ENCODE measurements at places on chromosomes 5 and 9. TPM values are rescaled to one million over a fixed set of nuclear protein-coding genes. Genes with fewer than 3 reads are reported as not detected.
A peak's percentile ranks its signal among the peaks of the same experiment; 100 is the strongest.

PCDHGB4 gene
- total RNA-seq = 3.6 TPM

DNA sequence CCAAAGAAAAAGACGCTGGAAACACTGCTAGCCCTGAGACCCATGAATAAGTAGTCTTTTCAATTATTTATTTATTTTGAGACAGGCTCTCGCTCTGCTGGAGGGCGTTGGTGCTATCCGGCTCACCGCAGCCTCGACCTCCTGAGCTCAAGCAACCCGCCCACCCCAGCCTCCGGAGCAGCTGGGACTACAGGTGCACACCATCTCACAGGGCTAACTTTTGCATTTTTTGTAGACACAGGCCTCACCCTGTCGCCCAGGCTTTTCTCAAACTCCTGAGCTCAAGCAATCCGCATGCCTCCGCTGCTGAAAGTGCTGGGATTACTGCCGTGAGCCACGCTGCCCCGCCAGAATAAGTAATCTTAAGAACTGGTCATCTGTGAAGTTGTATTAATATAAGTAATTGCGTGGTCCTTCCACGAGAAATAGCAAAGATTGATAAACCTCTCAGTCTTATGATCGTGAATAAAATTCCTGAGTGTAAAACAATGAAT, 1.6 kb downstream of the ANXA2R start:
- H3K4me3 ChIP-seq = peak overlapping the region; percentile 52
- no peaks in the 10 kb centered on the region for H3K36me3 ChIP-seq
- peak overlapping the region; percentile 21 for H3K27ac ChIP-seq
- H3K4me1 ChIP-seq = no peaks in the 10 kb centered on the region

DNA sequence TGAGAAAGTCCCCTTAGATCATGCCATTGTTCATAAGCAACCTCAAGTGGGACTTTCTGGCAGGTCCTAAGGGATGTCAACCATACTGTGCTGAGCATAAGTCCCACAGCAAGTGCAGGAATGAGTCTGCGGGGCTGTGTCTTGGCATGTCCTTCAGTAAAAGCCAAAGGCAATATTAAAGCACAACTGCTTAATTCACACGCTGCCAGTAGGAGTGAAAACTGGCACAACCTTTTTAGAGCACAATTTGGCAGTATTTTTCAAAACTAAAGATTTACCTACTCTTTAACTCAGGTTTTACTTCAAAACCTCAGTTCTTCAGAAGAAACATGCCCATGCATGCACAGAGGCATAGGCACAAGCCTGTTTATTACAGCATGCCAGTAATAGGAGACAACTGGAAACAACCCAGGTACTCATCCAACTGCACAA, 24.4 kb upstream of the SMAD5 start:
- H3K4me3 ChIP-seq = no peak overlapping the region
- no peaks in the 10 kb centered on the region for H3K27me3 ChIP-seq
- H3K36me3 ChIP-seq = no peaks in the 10 kb centered on the region
- H3K4me1 ChIP-seq = peaks cover 3% of the 10 kb centered on the region
- no peak for DNase-seq

TIMD4 gene
- total RNA-seq = 1.1 TPM

DPM2 gene
- total RNA-seq = 18.2 TPM

PCDHGA12 gene
- total RNA-seq = 18.5 TPM

Measured in ascending aorta (tissue), 2 donors.